Activated naive CD4-positive, alpha-beta T cell treated with Interleukin-2 at 50 U/mL for 16 hours (primary cell): ENCODE measurements at places on chromosomes 2 and 18.
A peak's percentile ranks its signal among the peaks of the same experiment; 100 is the strongest.

DNA sequence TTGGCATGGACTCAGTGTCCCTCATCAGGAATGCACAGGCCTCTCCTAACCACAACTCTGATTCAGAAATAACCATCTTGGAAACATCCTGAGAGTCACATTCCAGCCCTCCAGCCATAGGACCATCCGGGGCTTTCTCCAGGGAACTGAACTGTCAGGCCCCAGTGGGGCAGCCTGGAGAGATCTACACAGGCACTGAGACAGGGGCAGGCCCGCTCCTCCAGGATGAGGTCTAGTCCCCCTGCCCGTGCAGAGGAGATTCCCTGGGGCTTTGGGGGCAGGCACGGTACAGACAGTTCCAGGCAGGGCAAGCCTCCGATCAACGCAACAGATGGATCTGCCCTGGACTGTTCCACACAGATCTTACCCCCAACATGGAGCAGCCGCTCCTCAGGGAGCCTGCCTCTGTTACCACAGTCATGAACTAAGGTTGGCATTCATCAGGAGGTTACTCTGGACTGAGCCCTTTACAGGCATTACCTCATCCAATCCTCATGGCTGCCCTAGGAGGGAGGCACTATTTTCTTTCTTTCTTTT lies 12.0 kb downstream of the KCNK3 start:
- no peak for DNase-seq

DNA sequence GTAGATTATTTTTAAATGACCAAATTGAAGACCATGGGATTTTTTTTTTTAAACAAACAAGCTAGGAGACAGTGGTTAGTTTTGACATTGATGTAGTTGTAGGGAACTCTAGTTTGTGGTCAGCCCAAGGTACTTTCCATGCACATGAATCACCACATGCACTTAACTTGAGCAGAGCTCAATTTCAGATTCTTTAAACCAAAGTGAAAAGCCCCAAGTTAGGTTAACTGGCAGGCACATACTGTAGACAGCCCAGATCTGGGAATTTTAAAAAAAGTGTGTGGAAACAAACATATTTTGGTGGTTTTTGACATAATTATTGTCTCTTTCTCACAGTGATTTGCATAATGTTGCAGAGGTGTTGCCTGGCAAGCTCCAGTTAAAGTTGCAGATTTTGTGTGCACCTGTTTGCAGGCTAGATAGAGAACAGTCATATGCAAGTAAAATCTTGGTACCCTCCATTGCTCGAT lies 88.4 kb downstream of the BCL2L11 start:
- DNase-seq: peak; percentile 12

GRCh38 chr2:104733226-104733943 lies 120.5 kb upstream of the POU3F3 start:
- DNase-seq: no peak

GRCh38 chr2:240143276-240143675 lies 2.8 kb upstream of the OTOS start:
- DNase-seq: no peak

- DNase-seq: no peak
Measured at GRCh38 chr2:231168460-231169139, 29.8 kb upstream of the ARMC9 start.

GRCh38 chr2:108369153-108369552 lies 8.6 kb upstream of the SULT1C4 start:
- DNase-seq: no peak
